GM12892 (cell line): ENCODE measurements at places on chromosomes 11 and 22.

DNA sequence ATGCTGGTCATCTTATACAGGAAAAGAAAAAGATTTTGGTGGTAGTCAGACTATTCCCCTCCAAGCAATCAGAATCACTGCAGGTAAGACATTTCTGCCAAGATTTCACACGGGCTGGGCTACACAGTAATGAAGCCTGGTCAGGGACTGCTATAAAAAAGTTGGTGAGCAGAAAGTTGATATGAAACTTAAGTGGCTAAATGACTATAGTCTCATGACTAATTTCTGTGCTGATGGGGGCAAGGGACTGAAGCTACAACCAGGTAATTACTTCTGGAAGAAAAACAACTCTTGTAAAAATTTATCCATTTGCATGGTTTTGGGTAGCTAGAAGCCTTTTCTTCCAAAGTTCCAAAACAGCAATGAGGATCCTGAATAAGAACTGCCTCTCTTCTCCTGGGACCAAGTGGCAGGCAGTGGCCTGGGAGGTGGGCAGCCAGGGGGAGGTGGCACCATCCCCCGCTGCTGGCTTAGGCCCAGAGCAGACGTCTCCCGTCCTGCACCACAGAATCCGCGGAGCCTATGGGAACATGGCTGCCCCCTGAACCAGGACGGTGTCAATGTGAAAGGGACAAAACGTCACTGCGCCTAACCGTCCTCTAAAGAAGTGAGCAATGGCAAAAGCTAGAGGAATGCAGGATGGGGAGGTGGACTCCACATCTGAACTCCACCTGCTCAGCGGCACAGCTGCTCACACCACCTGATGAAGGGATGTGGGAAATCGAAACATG, 122.6 kb upstream of the LMO1 start:
- no peak for DNase-seq

DNA sequence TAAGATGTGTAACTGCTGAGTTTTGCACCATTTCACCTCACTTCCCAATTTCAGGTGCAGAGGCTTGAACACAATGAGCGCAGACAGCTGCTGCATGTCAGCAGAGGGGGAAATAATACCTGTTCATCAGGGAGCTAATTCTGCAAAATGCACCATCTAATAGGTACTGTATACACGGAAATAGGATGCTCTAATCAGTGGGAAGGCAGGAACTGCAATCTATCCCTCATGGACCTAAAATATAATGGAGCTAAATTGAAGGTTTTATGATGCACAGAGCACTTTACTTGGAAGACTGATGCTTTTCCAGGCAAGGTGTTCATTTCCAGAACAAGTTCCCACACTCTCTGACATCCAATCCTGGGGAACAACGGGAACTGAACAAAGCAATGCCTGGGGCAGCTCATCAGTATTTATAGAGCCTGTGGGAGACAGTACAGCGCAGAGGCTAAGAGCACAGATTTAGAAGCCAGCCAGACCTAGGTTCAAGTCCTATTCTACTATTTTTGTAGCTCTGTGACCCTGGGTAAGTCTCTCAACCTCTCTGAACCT, 78.5 kb downstream of the TENM4 start:
- no peak for DNase-seq

GRCh38 chr22:41405588-41405987, 23.8 kb downstream of the TEF start:
- peak; percentile 63 for DNase-seq

DNA sequence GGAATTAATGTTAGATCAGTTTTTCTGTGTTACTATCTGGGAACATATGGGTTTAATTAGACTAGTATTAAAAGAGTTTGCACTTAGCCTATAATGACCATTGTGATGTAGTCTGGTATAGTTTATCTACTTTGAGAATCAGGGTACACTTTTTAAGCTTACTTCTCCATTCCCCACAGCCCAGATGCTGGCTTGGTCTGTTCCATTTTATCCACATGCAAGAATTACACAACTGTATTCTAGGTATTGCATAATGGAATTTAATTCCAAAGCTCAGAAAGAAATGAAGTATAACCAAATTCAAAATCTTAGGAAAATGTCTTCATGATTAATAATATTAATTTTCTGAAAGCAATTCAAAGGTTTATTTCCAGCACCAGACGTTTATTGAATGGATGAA, 122.2 kb upstream of the PDGFD start:
- no peak for DNase-seq

DNA sequence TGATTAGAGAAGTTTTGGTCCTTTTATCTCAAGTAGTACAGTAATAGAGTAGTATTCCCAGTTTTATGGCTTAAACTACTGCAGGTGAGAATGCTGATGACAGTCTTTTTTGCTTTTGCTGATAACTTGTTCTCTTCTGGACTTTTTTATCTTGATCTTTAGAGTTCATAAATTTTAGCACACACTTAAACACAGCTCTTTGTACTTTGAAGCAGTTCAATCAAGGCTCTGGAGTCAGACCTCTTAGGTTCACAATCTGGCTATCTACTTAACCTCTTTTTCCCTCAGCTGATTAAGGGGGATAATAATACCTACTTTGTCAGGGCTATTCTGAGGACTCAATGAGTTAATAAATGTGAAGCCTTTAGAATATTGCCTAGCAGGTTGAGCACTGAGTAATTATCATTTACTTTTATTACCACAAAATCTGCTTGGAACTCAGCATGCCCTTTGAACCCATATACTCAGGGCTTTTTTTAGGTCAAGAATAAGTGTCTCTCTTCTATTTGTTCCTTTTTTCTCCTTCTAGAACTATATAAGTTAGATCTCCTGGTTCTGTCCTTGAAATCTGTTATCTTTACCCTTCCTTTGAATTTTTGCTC, 51.9 kb downstream of the CSTF3 start:
- DNase-seq = no peak

DNA sequence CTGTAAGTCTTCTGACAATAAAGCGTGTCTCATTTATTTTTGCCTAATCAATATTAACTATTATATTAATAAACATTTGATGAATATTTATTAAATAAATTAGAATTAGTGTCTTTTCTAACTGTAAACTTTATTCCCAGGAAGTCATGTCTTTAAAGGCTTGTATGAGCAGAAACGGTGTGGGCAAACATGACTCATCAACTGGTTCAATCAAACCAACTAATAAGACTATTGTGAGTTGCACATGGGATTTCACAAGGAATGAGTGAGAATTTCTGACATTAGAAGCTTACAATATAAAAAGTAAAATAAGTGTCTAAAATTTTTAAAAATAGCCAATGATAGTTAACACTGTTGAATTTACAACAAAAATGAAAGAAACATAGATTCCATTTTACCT, 259.2 kb upstream of the CTSC start:
- DNase-seq = no peak

GRCh38 chr11:15816260-15816871, 540.0 kb downstream of the SOX6 start:
- DNase-seq = no peak

- no peak for DNase-seq
Observed at GRCh38 chr11:64731601-64732000, 8.6 kb upstream of the NRXN2 start.

GRCh38 chr22:25880524-25880923, 138.5 kb downstream of the MYO18B start:
- DNase-seq = no peak

DNA sequence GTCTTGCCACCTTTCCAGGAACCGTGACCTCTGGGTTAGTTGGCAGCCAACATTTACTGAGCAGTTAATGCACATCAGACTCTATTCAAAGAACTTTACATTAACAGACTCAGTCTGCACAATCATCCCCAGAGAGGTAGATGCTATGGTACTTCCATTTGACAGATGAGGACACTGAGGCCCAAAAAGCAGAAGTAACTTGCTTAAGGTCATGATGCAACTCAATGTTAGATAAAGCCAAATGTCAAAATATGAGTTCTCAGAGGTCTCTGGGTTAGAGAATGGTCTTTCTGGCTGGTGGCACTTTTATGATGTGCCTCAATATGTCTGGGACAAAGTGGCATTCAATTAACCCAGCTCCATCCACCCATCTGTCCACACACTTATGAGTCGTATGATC, 450.0 kb downstream of the MIAT start:
- no peak for DNase-seq

DNA sequence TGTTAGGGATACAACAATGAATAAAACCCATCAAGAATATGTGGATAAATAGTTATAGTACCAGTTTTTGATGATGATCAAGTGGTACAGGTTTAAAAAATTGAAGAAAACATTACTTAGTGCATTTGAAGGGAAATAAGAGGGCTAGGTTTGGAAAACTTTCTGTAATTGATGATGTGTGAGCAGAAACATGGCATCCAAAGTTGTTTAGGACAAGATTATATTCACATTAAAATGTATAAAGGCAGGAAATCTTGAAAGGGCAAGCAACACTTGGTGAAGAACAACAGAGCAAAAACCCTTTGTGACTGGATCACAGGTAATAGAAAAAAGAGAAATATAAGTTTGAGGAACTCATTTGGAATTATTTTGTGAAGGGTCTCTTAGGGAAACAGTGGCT, 572.3 kb upstream of the RAG2 start:
- no peak for DNase-seq

- DNase-seq = no peak
Observed at GRCh38 chr22:38296372-38296771, 20.9 kb downstream of the CSNK1E start.

DNA sequence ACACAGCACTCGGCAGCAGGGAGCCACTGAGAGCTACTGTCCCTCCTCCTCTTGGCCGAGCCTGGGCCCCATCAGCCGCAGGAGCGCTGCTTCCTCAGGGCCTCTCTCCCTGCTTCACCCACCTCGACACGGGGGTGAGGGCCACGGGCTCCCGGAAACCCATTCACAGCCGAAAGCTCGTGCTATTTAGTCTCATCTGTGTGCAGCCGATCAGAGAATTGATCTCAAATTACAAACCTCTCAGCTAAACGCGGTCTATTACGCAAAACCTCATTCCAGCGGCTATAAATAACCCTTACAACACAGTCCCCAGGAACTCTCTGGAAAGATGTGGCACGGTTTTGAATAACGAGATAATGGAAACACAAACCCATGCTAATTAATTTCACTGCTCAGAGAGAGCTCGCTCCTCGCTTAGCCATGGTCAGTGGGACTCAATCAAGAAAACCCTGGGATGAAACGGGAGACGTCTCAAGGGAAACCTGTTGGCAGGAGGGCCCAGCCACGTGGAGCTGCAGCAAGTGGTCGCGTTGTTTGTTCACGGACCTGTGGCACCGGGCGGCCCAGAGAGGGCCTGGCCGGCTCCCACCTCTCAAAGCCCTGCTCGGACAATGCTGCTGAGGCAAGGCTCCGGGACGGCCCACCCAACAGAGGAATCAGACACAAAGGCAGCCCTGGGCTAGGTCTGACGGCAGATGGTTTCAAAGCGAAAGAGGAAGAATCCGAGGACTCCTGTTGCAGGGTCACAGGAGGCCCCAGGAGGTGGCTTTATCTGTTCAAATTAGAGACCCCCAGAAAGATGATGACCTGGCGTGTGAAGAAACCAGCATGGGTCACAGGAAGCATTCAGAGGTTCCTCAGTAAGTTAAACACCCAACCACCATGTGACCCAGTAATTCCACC, 210.5 kb downstream of the CTTN start:
- no peak for DNase-seq

- DNase-seq = no peak
Observed at GRCh38 chr22:35319244-35319985, 19.7 kb downstream of the TOM1 start.

GRCh38 chr11:118260353-118260752, 3.7 kb downstream of the MPZL2 start:
- no peak for DNase-seq

DNA sequence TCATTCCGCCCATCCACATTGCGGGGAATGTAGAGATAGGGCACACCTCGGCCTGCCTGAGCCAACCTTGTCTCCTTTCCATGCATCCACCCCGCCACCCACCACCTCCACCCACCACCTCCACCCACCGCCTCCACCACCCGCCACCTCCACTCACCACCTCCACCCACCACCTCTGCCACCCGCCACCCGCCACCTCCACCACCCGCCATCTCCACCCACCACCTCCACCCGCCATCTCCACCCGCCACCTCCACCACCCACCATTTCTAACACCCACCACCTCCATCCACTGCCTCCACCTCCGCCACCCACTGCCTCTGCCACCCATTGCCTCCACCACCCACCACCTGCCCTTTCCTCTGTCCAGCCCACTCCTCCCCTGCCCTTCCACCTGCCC, 78.4 kb downstream of the IGLL1 start:
- no peak for DNase-seq

DNA sequence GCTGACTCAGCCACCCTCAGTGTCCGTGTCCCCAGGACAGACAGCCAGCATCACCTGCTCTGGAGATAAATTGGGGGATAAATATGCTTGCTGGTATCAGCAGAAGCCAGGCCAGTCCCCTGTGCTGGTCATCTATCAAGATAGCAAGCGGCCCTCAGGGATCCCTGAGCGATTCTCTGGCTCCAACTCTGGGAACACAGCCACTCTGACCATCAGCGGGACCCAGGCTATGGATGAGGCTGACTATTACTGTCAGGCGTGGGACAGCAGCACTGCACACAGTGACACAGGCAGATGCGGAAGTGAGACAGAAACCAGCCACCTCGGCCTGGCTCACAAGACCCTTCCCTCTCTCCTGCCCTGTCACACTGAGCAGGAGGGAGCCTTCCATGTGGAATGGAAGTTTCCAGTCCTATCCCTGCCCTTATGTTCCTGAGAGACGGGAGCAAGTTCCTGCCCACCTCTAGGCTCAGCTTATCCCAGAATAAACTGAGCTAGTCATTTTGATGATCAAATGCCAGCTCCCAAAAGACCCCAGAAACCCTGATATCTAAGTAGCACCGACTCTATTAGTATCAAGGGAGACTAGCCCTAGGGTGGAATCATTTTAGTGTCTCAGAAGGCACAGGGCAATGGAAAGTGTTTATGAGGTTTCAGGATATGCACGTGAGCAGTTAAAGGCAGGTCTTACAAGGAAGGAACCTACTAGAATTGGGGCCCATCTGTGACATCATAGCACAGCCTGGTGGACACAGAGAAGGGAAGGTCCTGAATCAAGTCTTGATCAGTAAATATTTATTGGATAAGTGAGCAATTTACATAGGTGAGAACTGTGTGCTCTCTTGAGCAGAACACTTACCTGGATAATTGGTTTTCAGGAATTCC, 6.3 kb upstream of the IGLL5 start:
- DNase-seq = no peak

GRCh38 chr11:12800032-12800671, 125.9 kb downstream of the TEAD1 start:
- no peak for DNase-seq

- no peak for DNase-seq
Observed at GRCh38 chr22:21635771-21636510, 3.4 kb downstream of the CCDC116 start.

DNA sequence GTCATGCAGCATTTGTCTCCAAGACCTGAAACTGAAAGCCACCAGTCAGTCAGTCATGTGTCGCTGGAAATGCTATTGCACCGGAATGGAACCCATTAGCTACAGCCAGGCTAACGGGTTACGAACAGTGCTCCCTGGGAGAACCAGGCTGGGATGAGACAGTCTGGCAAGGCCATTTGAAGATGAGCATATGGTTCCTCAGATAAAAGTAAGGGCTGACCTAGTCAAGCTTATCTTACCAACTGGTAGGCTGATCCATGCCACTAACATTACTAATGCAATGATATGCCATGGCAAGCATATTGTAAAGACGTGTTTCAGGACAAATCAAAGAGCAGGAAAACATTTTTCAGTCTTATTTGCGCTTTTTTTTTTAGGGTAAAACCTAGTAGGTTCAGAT, 28.4 kb downstream of the NAP1L4 start:
- no peak for DNase-seq
